CD4-positive, CD25-positive, alpha-beta regulatory T cell (primary cell): ENCODE measurements at places on chromosomes 1 and 21. TPM values are rescaled to one million over a fixed set of nuclear protein-coding genes. Genes with fewer than 3 reads are reported as not detected.

The COL16A1 gene
- total RNA-seq, result not detected

The SPATC1L gene
- total RNA-seq, result 1.7 TPM

GRCh38 chr1:110214454-110215404 is 4.6 kb downstream of the KCNC4 start:
- H3K27ac ChIP-seq, result no peak overlapping the region
- no peak overlapping the region for H3K4me3 ChIP-seq
- no peak for DNase-seq
- no peaks in the 10 kb centered on the region for H3K36me3 ChIP-seq

The KRTAP7-1 gene
- not detected for total RNA-seq

DNA sequence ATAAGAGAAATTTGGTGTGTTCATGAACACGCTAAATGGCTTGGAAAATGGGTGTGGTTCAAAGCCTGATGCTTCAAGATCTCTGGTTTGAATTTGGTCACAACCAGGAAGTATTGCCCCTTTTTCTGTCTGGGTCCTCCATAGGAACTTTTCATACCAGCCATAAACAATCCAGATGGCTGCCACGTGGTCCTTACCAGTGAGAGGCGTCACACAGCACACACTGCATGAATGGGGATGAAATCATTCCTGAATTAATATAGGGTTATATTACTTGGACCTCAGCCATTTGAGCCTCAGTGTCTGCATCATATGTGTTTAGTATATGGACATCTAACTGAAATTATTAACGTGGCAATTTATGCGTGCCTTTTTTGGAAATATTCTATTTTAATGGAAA is 64.0 kb downstream of the PRRX1 start:
- no peak for DNase-seq
- H3K36me3 ChIP-seq, result no peaks in the 10 kb centered on the region
- H3K4me3 ChIP-seq, result no peak overlapping the region
- H3K27ac ChIP-seq, result no peak overlapping the region
- H3K4me1 ChIP-seq, result no peaks in the 10 kb centered on the region

GRCh38 chr1:94769551-94769950 is 50.6 kb upstream of the SLC44A3 start:
- no peaks in the 10 kb centered on the region for H3K4me1 ChIP-seq
- no peaks in the 10 kb centered on the region for H3K27me3 ChIP-seq
- no peaks in the 10 kb centered on the region for H3K36me3 ChIP-seq
- DNase-seq, result no peak
- H3K4me3 ChIP-seq, result no peak overlapping the region

The FHAD1 gene
- not detected for total RNA-seq

- DNase-seq, result no peak
- H3K27ac ChIP-seq, result no peak overlapping the region
- no peaks in the 10 kb centered on the region for H3K4me1 ChIP-seq
- H3K36me3 ChIP-seq, result no peaks in the 10 kb centered on the region
- no peak overlapping the region for H3K4me3 ChIP-seq
Observed at GRCh38 chr1:87950369-87950768, 621.7 kb downstream of the LMO4 start.

DNA sequence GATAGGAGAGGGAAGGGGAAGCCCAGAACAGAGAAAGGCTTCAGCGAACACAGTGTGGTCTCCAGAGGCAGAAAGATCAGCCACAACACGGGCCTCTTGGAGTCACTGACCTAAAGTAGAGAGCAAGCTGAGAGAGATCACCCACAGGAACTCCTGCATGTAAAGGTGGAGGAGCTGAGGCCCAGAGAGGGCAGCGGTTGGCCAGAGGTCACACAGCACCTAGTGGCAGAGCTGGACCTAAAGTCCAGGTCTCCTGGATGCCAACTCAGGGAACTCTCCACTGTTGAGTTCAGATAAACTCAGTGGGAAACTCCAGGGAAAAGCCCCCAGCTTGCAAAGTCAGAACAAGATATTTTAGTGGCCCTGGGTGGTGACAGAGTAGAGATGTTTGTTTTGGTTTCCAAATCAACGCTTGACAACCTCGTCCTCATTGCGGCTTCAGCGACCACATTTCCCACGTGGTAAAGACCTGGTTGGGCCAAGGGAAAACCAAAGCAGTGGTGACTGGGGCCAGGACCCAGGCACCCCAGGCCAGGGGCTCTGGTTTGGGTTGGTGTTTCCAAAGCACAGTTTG is 4.6 kb downstream of the IFFO2 start:
- no peaks in the 10 kb centered on the region for H3K27me3 ChIP-seq
- H3K4me1 ChIP-seq, result peaks cover 86% of the 10 kb centered on the region
- H3K4me3 ChIP-seq, result peak overlapping the region; percentile 92
- DNase-seq, result peak; percentile 85
- H3K36me3 ChIP-seq, result peaks cover 3% of the 10 kb centered on the region

DNA sequence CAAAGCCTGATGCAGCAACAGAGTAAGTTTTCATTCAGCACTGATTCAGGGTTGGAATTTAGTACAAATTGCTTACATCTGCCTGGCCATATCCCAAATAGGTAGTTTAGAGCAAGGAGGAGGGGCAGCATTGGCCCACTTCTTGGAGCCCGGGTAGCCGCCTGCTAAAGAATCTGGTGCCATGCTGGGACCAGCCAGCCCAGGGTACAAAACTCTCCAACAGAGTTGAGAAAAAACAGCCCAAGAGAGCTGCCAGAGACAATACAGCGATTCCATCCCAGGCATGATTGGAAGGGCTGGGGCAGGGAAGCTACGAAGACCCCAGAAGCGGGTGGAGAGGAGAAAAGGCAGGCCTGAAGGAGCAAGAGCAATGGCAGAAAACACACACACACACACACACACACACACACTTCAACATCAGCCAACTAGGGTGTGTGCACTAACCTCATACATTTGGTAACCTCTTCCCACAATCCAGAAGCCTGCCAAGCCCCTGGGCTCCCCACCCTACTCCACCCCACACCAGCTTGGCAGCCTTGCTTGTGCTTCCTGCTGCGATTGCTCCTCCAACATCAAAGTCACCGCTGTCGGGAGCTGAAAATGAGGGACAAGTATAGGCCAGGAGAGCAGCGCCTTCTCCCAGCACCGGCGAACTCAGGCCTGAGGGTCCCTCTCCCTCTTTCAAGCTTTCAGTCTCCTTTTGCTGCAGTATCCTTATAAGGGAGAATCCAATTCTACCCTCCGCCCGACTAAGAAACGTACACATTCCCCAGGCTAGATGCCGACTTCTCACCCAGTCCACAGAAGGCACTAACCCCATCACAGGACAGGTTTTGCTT is 1.2 kb downstream of the PIK3C2B start:
- H3K4me3 ChIP-seq, result peak overlapping the region; percentile 93
- DNase-seq, result no peak
- no peaks in the 10 kb centered on the region for H3K27me3 ChIP-seq
- peak overlapping the region; percentile 77 for H3K27ac ChIP-seq
- peaks cover 5% of the 10 kb centered on the region for H3K36me3 ChIP-seq
- H3K4me1 ChIP-seq, result peaks cover 34% of the 10 kb centered on the region

GRCh38 chr1:167083871-167084270 is 6.3 kb downstream of the GPA33 start:
- no peaks in the 10 kb centered on the region for H3K27me3 ChIP-seq
- H3K4me1 ChIP-seq, result peaks cover 34% of the 10 kb centered on the region
- no peak overlapping the region for H3K4me3 ChIP-seq
- no peak overlapping the region for H3K27ac ChIP-seq
- no peaks in the 10 kb centered on the region for H3K36me3 ChIP-seq

- peak overlapping the region; percentile 65 for H3K27ac ChIP-seq
- no peak for DNase-seq
- peaks cover 18% of the 10 kb centered on the region for H3K4me1 ChIP-seq
- no peaks in the 10 kb centered on the region for H3K36me3 ChIP-seq
- peak overlapping the region; percentile 61 for H3K4me3 ChIP-seq
Observed at GRCh38 chr1:169363046-169363730, 4.4 kb downstream of the NME7 start.

DNA sequence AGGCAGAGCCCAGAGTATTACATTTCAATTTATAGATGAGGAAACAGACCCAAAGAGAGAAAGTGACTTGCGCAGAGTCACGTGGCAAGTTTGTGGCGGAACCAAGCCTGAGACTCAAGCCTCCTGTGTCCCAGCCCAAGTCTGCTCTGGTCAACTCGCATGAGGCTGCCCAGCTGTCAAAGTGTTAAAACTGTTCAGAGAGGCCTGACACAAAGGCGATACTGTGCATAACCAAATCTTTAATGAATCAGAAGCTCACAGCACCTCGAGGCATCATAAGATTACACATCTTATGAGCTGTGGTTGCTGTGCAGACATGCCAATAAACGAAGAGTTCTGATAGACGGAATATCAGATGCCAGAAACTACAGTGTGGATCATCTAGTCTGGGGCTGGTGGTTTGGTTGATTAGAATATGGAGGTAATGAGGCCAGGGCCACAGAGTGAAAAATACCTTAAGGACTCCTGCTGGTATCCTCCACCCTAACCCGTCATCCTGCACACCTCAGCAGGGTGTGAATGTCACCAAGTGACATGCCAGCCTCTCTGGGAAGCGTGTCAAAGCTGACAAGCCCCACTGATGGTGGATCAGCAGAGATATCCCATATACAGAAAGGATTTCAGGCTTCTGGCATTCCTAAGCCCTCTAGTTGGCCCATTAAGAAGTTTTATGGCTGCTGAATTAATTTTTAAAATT is 42.2 kb downstream of the TNNT2 start:
- H3K36me3 ChIP-seq, result no peaks in the 10 kb centered on the region
- H3K27ac ChIP-seq, result no peak overlapping the region
- no peaks in the 10 kb centered on the region for H3K4me1 ChIP-seq
- no peaks in the 10 kb centered on the region for H3K27me3 ChIP-seq

DNA sequence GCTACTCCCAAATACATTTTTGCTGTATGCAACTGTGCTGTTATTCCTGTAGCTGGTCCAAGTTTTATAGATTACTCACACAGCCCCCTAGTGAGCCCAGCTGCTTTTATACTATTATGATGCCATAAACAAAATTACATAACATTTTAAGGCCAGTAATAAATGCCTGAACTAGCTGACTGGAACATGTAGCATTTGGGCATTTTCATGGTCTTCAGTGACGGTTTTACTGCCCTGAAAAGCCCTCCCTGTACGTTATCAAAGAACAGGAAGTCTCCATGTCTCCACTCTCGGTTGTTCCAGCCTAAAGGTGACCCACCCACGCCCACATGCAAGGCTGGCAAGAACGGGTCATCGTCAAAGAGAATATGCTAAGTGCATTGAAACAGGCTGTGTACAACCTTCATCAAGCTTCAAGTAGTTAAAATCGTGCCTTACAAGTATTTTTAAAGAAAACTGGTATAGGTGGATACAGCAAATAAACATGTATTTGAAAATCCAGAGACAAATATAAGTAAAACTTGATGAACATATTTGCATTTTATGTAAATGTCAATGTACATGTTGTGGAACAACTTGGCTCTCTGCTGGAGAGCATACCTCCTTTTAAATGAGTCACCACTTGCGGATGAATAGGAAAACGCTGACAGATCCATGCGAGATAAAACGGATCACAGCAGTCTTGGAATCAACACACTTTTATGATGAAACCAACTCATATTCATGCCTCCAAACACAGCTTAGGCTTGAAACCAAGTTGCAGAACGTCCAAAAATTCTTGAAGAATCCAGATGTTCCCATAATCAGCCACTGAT is 520.5 kb downstream of the SMYD3 start:
- no peak overlapping the region for H3K27ac ChIP-seq
- DNase-seq, result no peak
- H3K4me1 ChIP-seq, result no peaks in the 10 kb centered on the region
- no peaks in the 10 kb centered on the region for H3K27me3 ChIP-seq
- H3K4me3 ChIP-seq, result no peak overlapping the region

- H3K4me3 ChIP-seq, result no peak overlapping the region
- no peaks in the 10 kb centered on the region for H3K36me3 ChIP-seq
- no peak for DNase-seq
Observed at GRCh38 chr1:168442931-168443330, 100.9 kb downstream of the XCL2 start.

- no peaks in the 10 kb centered on the region for H3K27me3 ChIP-seq
- no peak overlapping the region for H3K27ac ChIP-seq
- DNase-seq, result no peak
- H3K4me3 ChIP-seq, result no peak overlapping the region
- no peaks in the 10 kb centered on the region for H3K36me3 ChIP-seq
Observed at GRCh38 chr1:168506204-168506819, 37.5 kb downstream of the XCL2 start.

The VANGL2 gene
- 0.07 TPM for total RNA-seq

- H3K27me3 ChIP-seq, result no peaks in the 10 kb centered on the region
- peak overlapping the region; percentile 61 for H3K4me3 ChIP-seq
- H3K4me1 ChIP-seq, result peaks cover 84% of the 10 kb centered on the region
- H3K27ac ChIP-seq, result peak overlapping the region; percentile 74
- H3K36me3 ChIP-seq, result peaks cover 27% of the 10 kb centered on the region
Observed at GRCh38 chr1:205315008-205315618, 6.4 kb downstream of the NUAK2 start.

The KRTAP21-2 gene
- total RNA-seq, result not detected

DNA sequence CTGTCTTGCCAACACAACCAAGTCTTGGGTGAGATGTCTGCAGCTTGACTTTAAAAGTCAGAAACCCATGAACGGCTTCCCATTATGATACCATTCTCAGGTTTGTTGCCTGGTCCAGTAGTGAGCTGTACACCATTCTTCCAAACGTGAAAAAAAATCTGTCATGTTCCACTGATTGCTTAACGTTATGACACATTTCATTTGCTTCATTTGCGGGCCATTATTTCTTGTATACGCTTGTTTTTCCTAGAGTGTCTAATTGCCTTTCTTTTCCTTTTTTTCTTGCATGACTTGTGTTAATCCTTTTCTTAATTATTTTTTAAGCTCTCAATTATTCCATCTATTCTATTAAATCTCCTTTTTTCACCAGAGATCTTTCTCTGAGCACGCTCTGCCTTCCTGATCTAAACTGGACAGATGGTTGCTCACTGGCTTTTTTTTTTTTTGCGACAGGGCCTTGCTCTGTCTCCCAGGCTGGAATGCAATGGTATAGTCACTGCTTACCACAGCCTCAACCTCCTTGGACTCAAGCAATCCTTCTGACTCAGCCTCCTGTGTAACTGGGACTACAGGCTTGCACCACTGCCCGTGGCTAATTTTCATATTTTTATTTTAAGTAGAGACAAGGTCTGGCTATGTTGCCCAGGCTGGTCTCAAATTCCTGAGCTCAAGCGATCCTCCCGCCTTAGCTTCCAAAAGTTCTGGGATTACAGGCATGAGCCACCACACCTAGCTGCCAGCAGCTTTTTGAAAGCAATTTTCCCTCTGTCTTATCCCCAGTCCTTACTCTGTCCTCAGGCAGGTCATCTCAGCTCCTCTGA is 31.7 kb upstream of the CAMTA1 start:
- H3K27ac ChIP-seq, result no peak overlapping the region
- H3K36me3 ChIP-seq, result no peaks in the 10 kb centered on the region
- DNase-seq, result no peak
